ENCODE measurements at places on chromosomes 7 and 10.

GRCh38 chr10:98344589-98345038 lies 70.4 kb downstream of the PYROXD2 start:
- DNase-seq, result no peak

GRCh38 chr7:90599038-90599437 lies 2.9 kb downstream of the CDK14 start:
- DNase-seq, result peak; percentile 39

- no peak for DNase-seq
Observed at GRCh38 chr7:80392229-80393169, 119.4 kb downstream of the GNAT3 start.

GRCh38 chr7:158135931-158136330 lies 451.7 kb downstream of the PTPRN2 start:
- no peak for DNase-seq

- no peak for DNase-seq
Observed at GRCh38 chr10:100653238-100653956, 92.0 kb upstream of the PAX2 start.

DNA sequence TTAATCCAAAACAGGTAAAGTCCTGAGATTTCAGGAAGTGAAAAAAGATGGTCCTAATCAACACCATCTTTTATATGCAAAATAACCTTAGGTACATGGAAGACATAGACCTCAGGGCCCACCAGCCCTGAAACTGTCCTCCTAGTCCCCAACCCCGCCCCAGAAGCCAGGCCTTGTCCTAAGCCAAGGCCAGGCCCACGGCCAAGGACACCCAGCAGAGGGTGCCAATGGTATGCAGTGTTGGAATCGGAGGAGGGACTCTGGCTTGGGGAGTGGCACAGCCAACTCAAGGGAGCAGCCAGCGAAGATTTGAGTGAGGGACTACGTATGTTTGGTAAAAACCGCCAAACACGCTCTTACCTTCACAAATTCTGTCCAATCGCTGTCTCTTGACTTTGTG lies 96.7 kb downstream of the ZRANB1 start:
- peak; percentile 2 for DNase-seq

- peak; percentile 29 for DNase-seq
Observed at GRCh38 chr10:22345301-22346095, at the start of gene SPAG6. Gene SPAG6, plus strand, starts transcription at chr10:22345496. Its CDS starts 116 bp downstream, at chr10:22345612.

GRCh38 chr7:53315981-53316380 lies 280.5 kb downstream of the POM121L12 start:
- DNase-seq, result no peak

- no peak for DNase-seq
Observed at GRCh38 chr10:14580671-14581332, 193.9 kb downstream of the FAM107B start.

DNA sequence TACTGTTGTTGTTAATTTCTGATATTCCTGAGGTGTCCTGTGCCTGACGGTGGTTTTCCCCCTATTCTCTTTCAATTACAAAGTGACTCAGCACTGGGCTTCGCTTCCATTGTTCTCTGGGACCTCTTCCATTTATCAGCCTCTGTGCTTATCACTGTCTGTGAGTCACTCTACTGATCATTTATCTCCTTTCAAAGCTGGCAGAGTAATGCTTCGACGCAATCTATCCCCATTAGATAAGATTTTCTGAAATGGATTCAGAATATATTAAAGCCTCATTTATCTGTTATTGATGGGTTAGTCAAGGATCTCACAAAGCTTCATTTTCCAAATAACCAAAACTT lies 679.2 kb downstream of the SDK1 start:
- no peak for DNase-seq

DNA sequence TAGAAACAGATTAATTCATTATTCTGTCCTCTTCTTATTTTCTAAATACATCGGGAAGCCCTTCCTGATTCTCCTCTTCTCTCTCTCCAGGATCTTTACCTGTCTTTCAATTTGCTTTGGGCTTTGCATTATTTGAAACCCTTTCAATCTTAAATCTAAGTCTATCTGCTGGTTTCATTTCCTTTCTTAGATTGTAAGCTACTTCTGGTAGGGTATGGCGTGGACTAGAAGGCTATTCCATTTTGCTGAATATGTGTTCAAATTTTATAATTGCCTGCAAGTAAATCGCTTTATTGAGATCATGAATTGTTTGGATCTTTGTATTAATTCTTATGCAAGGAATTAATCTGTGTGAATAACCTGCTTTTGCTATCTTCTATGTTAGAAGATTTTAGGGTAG lies 11.1 kb downstream of the STAM start:
- peak; percentile 5 for DNase-seq

- DNase-seq, result no peak
Observed at GRCh38 chr10:69910561-69910960, 108.9 kb downstream of the COL13A1 start.

DNA sequence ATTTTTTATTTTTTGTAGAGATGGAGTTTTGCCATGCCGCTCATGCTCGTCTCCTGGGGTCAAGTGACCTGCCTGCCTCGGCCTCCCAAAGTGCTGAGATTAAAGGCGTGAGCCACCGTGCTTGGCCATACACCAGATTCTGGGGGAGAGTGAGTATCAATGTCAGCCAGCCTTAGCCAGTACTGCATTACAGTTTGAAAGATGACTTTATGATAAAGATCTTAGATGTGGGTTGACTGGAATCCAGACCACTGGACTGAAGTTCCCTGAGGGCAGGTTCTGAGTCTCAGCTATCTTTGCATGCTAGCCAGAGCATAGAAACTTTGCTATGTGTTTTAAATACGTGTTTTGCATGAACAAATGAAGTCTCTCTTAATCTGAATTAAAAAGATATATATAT lies 117.2 kb upstream of the EFCAB10 start:
- DNase-seq, result no peak

DNA sequence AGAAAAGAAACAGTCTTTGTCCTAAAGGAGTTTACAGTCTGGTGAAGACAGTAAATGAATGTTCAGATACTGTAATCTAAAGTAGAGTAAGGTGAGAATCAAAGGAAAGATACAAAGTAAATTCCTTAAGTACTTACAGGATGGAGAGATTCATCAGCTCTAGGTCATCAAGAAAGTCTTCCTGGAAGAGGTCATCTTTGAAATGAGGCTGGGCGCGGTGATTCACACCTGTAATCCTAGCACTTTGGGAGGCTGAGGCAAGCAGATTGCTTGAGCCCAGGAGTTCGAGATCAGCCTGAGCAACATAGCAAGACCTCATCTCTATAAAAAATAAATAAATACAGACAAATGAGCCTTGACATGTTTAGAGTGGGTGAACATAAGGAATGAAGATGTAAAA lies 18.3 kb downstream of the FHIP2A start:
- no peak for DNase-seq

DNA sequence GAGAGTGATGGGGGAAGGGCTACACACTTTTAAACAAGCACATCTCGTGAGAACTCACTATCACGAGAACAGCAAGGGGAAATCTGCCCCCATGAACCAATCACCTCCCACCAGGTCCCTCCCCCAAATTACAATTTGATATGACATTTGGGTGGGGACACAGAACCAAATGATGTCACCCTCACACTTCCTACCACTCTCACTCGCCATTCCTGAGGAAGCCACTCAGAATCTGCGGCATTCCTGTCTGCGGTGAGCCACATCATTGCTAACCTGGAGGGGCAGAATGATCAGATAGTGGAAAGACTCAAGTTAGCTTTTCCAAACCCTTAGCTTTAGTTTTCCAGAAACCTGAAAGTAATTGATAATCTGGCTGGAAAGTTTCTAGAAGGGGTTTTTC lies 66.9 kb downstream of the MYO3A start:
- no peak for DNase-seq

Measured in MV-4-11 (cell line).